ENCODE measurements at places on chromosomes 6 and 20.

DNA sequence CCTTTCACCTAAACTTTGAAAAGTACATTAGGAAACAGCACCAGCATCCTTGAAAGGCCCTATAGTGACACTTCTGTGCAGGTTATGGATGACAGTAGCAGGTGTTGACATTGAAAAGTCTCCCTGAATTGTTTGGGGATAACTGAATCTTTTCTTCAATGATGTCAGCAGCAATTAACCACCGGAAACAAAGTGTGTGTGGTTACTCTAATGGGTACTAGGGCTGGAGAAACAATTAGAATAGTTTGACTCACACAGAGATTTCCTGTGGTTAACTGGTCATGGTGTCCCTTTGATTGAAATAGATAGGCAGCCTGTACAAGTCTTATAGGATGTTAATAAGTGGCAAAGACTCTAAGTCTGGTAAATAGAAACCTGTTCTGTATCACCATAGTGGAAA is 189.1 kb downstream of the TBX18 start:
- no peak for DNase-seq

DNA sequence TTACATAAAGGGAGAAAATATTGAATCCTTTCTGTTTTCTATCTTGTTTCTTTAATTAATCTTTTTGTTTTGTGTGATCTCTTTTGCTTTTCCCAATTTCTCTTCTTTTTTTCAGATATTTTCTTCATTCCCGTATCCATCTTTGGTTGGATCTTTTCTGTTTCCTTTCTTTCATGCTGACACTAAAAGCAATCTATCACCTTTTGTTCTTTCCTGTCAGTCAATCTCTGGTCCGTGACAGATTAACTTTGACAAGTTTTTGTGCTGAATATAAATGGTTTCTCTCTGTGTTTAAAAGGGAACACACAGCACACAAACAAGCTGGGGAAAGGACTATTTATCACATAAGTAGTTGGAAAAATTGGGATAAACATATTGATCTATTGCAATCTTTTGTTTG is 162.8 kb downstream of the GRM1 start:
- DNase-seq = no peak

GRCh38 chr6:53483423-53484353 is 61.2 kb downstream of the GCLC start:
- no peak for DNase-seq

GRCh38 chr6:70834520-70834919 is 122.3 kb downstream of the B3GAT2 start:
- DNase-seq = no peak

DNA sequence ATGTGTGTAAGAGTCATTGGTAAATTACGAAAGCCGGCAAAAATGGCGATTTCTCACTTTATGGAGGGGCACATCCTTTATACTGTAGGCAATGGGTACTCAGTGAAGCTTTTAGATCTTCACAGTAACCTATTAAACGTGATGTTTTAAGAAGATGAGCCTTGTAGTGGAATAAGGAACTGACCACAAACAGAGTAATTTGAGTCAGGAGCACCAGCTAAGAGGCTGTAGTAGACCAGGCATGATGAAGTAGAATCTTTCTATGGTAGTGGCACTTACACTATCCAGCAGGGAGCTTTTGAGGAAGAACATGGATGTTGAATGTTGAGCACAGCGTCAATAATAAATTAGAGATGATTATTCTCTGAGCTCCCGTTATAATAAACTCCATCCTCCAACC is 65.9 kb downstream of the HIVEP2 start:
- no peak for DNase-seq

- DNase-seq = no peak
Measured at GRCh38 chr6:148945301-148946021, 198.6 kb downstream of the UST start.

DNA sequence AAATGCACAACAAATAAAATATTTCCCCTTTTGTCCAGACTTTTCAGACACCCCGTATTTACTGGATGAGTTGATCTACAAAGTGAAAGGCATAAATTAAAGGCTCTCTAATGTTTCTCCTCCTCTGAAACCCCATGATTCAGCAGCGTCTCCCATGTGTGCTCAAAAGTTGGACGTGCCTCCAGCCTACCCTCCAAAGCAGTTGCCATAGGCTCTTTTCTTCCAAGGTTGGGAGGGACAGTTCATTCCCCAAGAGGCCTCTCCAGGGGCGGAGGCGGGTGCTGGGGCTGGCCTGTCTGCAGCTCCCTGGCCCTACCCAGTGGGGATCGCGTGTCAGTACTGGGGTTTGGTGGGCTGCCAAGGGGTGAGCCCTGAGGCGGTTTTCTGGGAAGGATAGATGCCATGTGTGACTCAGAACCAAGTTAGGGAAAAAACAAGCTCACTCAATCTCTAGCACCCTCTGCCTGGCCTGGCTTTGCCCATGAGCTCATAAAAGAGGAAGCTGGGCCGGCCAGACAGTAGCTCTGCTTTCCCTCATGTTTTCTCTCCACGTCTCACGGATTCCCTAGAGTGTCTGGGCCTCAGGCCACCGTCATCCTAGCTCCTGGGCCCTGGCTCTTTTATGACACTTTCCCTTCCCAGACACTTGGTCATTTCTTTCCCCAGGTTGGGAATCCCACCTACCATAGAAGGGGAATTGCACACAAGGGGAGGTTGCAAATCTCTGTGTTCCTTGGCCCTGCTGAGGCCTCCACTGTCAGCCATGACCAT is 8.0 kb upstream of the IER3 start:
- no peak for DNase-seq

DNA sequence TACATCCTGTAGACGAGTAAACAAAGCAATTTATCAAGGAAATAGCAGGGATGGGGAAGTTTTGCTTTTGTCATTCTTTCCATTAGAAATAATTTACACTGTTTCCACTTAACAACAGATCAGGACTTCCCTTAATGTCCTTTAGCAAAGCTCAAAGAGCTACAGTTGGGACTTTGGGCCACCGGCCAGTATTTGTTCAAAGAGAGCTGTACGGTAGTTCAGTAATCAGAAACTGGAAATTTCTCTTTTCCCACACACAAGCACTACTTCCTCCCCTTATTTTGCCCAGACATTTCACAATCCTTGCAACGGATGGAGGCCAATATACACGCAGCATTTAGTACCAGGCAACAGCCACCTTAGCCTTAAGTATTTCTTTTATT is 12.1 kb upstream of the HINT3 start:
- no peak for DNase-seq

DNA sequence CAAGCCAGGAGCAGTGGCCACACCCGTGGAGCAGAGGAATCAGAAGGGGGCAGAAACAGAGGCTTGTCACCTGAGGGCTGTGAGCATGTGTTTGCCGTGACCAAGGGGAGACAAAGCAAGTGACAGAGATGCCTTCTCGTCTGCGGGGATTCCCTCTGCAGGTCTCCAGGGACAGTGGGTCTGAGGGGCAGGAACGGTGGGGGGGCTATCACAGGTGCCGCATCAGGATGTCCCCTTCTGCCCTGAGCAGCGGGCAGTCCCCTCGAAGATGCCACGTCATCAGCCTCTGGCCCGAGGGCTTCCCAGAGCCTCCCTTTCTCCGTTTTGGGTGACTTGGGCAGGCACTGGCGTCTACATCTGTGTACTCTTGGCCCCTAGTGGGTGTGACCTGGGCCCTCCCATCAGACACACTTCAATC is 338.7 kb downstream of the PREX1 start:
- no peak for DNase-seq

DNA sequence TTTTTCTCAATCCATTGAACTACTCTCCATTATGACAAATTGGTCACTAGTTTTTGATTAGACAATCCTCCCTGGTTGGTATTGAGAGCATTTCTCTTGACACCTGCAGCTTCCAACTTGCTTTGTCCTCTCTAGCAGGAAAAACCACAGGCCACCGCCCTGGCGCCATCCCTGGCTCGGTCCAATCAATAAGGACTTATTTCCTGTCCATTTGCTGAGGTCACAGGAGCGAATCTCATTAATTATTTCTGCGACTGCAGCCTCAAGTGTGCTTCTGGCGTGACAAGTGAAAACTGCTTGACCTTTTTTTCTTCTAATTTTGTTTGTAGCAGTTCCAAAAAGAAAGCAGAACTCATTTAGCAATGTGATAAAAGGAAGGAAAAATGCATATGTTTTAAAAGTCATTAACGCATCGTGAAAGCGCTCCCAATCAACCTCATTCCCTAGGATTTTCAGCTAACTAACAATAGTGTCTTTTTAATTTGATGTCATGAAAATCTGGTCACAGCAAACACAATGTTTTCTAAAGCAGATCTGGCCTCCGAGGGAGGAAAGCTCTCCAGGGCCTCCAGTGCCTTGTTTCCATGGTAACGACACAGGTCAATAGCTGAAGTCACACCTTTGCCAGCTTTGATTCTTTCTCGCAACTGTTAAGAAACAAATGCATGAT is 39.0 kb upstream of the BEND3 start:
- DNase-seq = no peak

DNA sequence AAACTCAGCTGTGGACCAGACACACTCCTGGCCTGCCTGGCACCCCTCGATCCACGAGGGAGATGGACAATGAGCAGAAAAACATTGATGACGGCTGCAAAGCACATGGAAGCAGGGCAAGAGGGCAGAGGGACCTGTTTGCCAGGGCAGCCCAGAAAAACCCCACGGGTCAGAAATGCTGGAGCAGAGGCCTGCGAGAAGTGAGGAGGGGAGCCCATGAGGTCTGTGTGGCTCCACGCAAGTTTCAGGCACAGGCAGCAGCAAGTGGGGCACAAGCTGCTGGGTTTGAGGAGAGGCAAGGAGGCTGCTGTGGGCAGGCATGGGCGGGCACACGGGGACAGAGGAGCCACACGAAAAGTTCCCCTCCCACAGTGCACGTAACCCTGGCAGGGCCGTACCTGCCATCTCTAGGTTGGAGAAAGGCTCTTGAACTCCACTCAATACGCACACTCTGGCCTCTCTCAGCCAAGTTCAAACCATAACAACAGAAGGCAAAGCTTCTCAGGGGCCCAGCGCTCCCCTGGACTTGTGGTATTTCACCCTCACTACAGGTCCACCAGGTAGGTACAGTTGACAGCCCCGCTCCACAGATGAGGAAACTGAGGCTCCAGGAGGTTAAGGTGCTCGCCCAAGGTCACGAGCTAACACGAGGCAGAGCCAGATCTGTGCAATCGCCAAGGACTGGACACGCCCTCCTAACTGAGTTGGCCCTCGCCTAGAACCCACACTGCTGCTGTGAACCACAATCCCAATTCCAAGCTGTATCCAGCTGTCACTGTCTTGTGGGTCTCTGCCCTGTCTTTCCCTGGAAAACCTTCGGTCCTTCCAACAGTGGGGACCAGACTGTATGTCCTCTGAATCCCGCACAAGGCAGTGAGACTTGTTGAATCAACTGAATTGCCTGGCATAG is 108.2 kb downstream of the NOL4L start:
- DNase-seq = no peak

- DNase-seq = no peak
Measured at GRCh38 chr20:32506721-32507120, 78.4 kb downstream of the NOL4L start.

DNA sequence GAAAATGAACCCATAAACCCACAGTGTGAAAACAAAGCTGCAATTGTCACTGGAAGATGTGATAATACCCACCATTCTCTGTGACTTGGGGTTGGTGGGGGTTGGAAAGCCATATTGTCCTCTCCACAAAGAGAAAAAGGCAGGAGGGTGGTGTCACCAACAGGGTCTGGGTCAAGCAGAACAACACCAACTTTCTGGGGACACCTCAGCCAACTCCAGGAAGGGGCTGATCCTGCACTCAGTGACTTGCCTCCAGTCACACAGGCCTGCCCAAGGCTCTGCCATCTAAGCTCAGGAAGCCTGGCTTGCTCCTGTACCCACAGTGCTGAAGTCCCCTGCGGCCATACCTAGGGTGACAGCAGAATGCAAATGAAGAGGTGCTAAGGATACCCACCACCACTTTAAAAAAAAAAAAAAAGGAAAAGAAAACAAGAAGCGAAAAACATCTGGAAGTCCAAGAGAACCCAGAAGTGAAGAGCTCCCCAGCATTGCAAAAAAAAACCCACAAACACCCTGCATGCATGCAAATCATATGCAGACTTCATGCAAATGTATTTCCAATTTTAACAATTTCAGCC is 110.6 kb downstream of the PREX1 start:
- no peak for DNase-seq

DNA sequence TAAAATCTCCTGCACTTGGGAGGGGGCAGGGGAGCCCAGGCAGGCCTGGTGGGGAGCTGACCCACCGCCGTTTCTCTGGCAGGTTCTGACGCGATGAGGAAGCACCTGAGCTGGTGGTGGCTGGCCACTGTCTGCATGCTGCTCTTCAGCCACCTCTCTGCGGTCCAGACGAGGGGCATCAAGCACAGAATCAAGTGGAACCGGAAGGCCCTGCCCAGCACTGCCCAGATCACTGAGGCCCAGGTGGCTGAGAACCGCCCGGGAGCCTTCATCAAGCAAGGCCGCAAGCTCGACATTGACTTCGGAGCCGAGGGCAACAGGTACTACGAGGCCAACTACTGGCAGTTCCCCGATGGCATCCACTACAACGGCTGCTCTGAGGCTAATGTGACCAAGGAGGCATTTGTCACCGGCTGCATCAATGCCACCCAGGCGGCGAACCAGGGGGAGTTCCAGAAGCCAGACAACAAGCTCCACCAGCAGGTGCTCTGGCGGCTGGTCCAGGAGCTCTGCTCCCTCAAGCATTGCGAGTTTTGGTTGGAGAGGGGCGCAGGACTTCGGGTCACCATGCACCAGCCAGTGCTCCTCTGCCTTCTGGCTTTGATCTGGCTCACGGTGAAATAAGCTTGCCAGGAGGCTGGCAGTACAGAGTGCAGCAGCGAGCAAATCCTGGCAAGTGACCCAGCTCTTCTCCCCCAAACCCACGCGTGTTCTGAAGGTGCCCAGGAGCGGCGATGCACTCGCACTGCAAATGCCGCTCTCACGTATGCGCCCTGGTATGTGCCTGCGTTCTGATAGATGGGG is 3.0 kb downstream of the PRND start:
- DNase-seq = no peak

GRCh38 chr20:21049305-21049828 is 56.8 kb downstream of the LINC00237 start:
- no peak for DNase-seq

DNA sequence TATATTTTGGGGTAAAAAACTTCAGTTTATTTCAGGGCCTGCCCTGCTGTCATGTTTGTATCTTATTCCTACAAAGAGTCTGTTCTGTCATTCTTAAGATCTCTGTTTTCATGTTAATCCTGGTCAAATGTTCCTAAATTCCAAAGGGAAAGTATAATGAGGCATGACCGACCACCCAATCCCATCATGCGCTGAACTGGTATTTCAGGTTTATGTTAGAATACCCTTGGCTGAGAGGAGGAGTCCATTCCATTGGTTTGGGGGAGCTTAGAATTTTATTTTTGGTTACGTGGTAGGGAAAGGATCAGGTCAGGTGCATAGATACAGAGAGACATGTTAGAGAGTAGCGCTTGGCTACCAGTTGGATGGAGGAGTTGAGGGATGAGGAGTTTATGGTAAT is 25.7 kb downstream of the CFAP61 start:
- DNase-seq = no peak

- no peak for DNase-seq
Measured at GRCh38 chr20:59940956-59941294, 736 bp downstream of the FAM217B start.

GRCh38 chr6:34597605-34598353 is 41.6 kb upstream of the SPDEF start:
- no peak for DNase-seq
